ENCODE measurements at places on chromosomes 11 and 22.

DNA sequence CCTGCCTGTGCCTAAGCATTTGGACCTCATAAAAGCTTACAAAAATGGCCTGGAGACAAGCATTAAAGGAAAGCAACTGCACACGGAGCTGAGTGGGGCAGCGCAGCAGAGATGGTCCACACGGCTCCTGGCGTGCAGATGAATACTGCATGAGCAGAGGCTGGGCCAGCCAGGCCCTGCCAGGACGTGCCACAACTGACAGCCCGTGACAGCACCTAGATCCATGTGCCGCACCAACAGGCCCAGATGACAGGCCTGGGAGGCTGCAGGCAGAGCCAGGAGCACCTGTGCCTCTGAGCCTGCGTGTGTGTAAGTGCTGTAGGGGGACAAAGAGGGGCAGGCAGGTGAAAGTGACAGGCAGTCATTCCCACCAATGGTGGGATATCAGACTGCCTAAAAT lies 33.4 kb downstream of the MICAL3 start:
- no peak for DNase-seq

DNA sequence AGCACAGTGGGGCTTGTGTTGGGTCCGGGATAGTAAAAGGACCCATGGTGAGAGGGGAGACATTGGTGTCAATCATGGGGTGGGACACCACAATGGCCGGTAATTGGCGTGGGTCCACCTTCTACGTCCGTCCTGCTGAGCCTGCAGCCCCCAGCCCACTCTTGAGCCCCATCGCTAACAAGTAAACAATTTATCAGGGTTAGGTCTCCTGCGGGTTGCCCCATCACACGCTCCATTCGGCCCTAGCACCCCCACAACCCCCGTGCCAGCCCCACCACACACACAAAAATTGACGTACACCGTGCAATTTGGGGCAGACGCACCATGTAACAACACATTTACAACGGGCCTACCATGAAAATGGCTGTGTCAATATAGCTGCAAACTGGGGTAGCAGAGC lies 86.5 kb upstream of the HTATIP2 start:
- DNase-seq = no peak

GRCh38 chr11:66359662-66360087 lies 11.9 kb downstream of the SLC29A2 start:
- no peak for DNase-seq

DNA sequence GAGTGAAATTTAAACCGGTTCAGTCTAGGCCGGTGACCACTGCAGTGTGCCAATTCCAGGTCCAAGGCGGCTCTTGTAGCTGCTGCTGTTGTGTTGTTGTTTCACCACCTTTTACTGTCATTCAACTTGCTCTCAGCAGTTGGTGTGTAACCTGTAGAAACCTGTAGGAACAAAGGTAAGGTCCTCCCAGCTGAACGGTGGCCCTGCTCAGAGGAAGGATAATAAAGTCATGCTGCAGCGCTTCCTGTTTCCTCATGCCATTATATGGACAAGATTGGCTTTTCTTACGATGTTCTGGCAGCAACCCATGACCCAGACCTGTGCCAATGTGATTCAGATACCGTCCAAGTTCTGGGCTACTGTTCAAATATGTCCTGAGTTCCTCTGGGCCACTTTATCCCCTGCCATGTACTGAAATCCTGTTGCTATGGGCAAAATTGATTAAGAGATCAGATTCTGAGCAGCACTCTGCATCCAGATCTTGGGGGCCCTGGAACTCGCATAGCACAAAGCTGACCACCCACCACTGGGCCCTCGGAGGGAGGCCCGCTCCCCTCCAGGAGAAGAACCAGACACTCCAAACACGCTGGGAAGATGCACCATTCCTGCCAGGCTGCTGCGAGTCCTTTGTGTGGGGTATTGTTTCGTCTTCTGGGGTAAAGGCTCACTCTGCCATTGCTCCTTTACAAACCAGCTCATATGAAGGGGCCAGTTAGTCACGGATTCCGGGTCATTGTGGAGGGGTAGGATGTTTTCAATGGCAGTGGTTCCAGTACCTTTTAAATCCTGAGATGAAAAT lies 13.2 kb downstream of the FAM181B start:
- DNase-seq = no peak

- no peak for DNase-seq
These were observed 3.7 kb upstream of the INPPL1 start for GRCh38 chr11:72220696-72221363.

DNA sequence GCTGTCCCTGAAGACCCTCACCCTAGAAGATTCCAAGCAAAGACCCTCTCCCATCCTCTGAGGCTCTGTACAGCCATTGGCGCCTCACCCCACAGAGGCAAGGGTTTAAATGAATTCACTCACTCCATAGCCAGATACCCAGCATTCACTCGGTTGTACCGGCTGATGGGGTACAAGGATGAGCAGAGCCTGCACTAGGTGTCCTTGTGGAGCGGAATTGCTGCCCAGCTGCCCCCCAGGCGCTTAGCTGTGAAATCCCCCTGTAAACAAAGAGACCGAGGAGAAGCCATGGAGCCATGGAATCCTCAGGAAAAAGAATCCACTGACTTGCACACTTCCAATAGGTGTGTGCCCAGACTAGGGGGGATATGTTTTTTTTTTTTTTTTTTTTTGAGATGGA lies 117.3 kb downstream of the SHANK2 start:
- DNase-seq = no peak

- DNase-seq = no peak
These were observed 117.7 kb downstream of the PGR start for GRCh38 chr11:101011881-101012280.
